ENCODE measurements at places on chromosomes 5 and 9.

GRCh38 chr5:68778484-68778883, 315.3 kb upstream of the SLC30A5 start:
- no peak for DNase-seq

DNA sequence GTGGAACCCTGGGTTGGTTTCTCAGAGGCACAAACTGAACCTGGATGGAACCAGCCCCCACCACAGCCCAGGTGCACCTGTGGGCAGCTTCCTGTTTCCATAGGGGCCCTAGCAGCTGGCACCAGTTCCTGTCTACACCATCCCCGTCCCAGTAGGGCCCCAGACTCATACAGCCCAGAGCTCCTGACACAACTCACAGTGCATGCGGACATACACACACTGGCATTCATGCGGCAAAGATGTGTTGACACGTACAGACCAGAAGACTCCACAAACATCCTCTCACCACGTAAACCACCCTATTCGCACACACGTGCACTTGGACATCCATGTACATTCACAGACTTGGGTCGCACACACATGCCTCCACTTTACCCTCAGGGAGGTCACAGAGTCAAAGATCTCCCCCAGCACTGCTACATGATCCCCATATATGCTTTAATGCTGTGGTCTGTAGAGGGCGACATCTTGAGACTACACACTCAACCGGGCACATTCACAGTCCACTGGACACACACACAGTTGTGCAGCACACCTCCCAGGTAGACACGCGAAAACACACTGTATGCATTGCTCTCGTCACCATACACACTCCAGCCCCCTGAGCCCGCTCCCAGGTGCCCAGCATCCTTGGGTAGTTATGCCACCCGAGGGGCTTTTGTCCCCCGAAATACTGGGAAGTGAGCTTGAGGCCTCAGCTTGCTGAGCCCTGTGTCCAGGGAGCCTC, 22.4 kb downstream of the CXXC5 start:
- DNase-seq: peak; percentile 68

DNA sequence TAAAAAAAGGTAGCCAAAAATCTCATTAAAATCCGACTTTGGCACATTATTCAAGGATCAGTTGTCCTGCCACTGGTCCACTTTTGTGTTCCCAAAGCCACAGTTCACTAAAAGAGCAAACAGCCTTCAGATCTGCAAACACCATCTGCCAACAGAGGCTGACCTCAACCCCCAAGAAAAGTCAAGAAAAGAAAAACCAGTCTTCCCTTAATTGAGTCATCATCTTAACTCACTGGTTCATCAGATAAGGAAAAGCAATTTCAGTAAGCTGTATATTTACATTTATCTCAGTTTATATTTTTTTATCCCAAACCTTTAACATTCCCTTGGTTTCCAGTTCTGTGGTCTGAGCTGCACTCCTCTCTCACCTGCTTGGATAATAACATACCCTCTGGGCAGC, 21.2 kb downstream of the RASEF start:
- DNase-seq: peak; percentile 42

DNA sequence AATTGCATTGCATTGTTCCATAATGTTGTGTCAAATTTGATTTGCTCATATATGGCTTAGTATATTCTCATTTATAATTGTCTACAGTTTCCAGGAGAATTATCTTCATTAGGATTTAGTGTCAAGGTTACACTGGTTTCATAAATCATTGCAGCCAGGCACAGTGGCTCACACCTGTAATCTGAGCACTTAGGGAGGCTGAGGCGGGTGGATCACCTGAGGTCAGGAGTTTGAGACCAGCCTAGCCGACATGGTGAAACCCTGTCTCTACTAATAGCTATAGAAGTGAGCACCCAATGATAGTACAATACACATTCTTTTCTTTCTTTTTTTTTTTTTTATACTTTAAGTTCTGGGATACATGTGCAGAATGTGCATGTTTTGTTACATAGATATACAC, 282.5 kb downstream of the KIAA0825 start:
- DNase-seq: no peak

DNA sequence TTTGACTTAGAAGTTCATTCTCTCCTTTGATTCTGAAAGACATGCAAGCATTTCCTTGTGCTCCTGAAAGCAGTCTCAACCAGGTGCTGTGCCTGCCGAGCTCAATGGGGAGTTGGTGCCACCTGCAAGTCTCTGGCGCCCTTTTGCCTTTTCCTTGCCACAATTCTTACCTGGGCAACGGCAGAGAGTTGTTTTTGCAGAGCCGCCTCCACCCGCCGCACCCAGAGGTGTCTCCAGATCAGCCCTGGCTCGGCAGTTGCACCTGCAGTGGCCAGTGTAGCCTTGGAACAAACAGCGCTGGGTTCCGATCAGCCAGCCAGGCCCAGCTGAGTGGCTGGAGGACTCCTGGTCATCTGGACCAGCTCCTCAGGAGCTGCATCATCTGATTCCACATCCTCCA, 262.9 kb downstream of the IRX2 start:
- no peak for DNase-seq

DNA sequence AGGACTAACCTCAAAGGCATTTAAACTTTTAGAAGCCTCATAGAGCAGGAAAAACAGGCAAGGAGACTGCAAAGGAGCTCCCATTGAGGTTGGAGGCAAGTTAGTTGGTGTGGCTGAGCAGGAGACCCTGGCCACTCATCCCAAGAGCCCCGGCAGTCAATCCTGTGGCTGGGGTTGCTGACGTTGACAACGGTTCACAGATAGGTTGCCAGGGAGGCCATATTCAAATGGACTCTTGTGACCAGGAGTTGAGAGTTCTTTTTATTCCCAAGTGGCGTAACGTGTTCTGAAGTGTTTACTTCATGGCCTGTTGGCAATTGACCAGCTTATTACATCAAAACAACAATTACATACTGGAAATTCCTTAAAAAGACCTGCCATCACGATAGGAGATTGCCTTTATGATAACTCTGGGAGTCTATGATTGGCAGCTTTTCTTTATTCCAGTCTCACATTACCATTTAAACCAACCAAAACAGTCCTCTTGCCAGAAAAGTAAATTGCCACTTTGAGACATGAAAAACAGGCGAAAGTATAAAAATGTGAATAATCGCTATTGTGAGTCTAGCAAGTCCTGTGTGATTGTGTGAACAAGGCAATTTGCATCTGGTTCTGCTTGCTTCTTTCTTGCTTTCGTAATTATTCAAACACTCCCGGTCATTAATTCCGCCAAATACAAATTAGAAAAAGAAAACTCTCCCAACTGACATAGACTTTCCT, 394.9 kb downstream of the MED10 start:
- DNase-seq: no peak

DNA sequence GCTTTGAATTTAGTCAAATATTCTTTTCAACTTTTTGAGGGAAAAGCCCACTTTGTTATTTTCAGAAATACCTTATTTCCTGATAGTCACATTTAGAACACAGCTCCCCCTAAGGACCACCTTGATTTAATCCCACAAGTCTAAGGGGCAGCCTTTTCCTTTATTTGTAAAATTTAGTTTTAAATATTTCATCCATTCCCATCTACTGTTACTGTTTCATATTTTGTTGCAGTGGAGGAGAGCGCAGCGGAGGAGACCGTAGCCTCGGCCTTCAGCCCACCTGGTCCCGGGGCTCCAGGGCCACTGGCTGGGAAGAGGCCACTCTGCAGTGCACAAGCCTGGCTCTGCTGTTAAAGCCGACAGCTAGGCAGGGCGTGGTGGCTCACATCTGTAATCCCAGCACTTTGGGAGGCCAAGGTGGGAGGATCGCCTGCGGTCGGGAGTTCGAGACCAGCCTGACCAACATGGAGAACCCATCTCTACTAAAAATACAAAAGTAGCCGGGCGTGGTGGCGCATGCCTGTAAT, 19.6 kb downstream of the LPCAT1 start:
- DNase-seq: no peak

DNA sequence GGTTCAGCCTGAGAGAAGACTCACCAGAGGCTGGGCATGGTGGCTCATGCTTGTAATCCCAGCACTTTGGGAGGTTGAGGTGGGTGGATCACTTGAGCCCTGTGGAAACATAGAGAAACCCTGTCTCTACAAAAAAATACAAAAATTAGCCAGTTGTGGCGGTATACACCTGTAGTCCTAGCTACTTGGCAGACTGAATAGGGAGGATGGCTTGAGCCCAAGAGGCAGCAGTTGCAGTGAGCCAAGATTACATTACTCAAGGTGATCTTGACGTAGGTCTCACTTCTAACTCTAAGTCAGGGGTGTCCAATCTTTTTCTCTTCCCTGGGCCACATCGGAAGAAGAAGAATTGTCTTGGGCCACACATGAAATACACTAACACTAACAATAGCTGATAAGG, 16.2 kb upstream of the ATP6V1G1 start:
- DNase-seq: no peak

GRCh38 chr5:158832731-158833130, 267.0 kb downstream of the EBF1 start:
- DNase-seq: no peak

DNA sequence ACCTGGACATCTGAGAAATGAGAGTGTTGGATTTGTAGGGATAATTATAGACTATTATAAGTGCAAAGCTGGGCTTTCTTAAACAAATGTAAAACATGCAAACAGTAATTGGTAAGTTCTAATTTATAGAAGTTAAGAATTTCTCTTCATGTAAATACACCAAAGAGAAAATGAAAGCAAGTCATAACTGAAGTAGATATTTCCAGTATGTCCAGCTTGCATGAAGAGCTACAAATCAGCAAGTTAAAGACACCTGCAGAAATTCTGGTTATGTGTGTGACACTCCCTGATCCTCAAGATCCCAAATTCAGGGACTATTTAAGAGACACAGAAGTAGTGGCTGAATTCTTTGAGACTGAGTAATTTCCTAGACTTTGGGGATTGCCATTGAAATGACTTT, 308.9 kb downstream of the TLE4 start:
- no peak for DNase-seq

GRCh38 chr9:116247791-116248374, 94.3 kb downstream of the PAPPA start:
- no peak for DNase-seq

GRCh38 chr5:10145923-10146401, 103.7 kb downstream of the ATPSCKMT start:
- DNase-seq: peak; percentile 60

GRCh38 chr5:169071-169727, 22.1 kb upstream of the LRRC14B start:
- no peak for DNase-seq

- no peak for DNase-seq
Measured at GRCh38 chr5:177385720-177386119, 1.5 kb downstream of the SLC34A1 start.

DNA sequence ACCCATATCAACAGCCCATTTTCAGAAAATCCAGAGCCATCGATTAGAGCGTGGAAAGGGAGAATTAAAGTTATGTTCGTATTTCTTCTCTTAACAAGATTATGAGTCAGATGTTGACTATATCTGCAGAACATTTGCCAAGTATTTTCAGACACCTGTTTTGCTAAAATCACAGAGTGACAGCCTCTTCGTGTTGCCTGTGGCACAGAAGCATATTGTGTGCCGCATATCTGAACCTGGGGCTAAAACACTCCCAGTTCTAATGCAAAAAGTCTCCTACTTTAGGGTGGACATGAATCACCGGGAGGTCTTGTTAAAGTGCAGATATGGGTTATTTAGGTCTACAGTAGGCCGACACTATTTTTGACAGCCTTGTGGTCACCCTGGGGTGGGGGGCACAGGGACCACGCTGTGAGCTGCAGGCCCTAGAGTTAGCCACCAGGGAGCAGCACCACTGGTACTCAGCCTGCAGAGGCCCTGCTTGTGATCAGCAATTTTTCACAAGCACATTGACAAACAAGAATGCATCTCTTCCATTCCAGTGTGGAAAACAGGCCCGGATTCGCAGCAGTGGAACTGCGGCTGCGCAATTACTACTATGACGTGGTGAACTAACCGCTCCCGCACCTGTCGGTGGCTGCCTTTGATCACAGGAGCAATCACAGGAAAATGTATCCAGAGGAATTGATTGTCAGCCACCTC, 93.5 kb downstream of the SYK start:
- no peak for DNase-seq

GRCh38 chr9:3746296-3747275, 220.8 kb upstream of the RFX3 start:
- DNase-seq: peak; percentile 94

DNA sequence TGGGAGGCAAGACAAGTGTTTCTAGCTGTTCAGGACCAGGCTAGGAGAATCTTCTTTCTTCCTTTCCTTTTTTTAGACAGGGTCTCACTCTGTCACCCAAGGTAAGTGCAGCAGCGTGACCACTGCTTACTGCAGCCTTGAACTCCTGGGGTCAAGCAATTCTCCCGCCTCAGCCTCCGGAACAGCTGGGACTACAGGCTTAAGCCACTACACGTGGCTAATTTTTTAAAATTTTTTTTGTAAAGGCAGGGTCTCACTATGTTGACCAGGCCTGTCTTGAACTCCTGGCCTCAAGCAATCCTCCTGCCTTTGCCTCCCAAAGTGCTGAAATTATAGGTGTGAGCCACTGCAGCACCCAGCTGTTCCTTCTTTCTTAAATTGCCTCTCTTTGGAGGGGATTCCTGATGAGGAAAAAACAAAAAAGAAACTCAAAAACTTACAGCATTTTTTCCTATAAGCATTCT, 53.1 kb downstream of the LHFPL2 start:
- no peak for DNase-seq

GRCh38 chr5:72417333-72418062, 89.7 kb downstream of the ZNF366 start:
- no peak for DNase-seq

DNA sequence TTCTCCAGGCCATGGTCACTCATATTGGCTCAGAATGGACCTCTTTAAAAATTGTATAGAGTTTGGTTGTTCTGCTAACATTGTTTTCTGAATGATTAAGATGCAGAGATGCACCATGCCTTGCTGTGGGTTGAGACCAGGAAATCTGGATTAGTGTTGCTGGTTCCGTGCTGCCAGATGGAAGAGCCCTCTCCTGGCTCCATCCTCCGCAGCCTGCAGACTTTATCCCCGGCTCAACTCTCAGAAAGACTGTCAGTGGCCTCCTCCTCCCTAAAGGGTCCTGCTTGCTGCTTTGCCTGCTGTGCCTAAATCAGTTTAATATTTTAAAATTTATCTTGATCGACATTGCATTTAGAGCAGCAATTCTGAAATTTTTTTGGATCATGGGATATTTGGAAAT, 196.7 kb downstream of the TENT4A start:
- no peak for DNase-seq

DNA sequence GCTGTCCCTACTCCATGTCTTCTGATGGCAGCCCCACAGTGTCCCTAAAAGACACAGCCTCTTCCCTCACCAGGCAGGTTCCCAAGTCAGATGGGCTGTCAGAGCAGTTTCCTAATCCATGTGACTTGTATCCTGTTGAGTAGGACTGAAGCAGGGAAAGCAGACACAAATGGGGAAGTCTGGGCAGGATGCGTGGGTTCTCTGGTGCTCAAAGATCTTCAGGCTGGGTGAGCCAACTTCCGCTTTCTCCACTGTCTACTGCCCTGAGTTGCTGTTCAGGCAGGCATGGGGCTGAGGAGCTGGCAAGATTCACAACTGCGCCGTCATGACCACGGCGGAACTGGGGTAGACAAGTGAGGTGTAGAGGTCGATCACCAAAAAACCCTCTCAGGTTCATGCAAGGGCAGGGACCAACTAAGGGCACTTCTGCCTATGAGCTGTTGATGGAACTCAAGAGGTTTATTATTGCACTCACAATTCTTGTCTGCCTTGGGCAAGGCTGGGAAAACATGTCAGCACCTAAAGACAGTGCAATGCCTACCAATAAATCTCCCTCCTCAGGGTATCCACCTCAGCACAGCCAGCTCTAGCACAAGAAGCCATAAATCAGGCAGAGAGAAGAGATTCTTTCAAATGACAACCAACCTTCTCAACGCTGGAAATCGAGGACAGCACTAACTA, 83.4 kb downstream of the RAPGEF1 start:
- DNase-seq: peak; percentile 33

GRCh38 chr9:109179801-109180523, 12.9 kb upstream of the FRRS1L start:
- no peak for DNase-seq

All from kidney tubule cell (primary cell).